Uterine smooth muscle cell (primary cell): ENCODE measurements at places on chromosomes 7 and 10. TPM values are rescaled to one million over a fixed set of nuclear protein-coding genes. Genes with fewer than 3 reads are reported as not detected.

FAM25G gene
- total RNA-seq: not detected in 2 replicates

UTF1 gene
- 0.12 TPM in 1 of 2 replicates, not detected in the other for total RNA-seq

ARID5B gene
- total RNA-seq: 49.0 and 54.4 TPM in 2 replicates

SMO gene
- 10.8 and 29.2 TPM in 2 replicates for total RNA-seq

ERV3-1 gene
- 4.8 and 7.0 TPM in 2 replicates for total RNA-seq

PTPN20 gene
- total RNA-seq: 0.77 and 1.2 TPM in 2 replicates

LRRD1 gene
- total RNA-seq: 0.11 TPM in 1 of 2 replicates, not detected in the other

UCN3 gene
- not detected in 2 replicates for total RNA-seq

C10orf67 gene
- total RNA-seq: 0.11 and 0.12 TPM in 2 replicates

CLRN3 gene
- total RNA-seq: not detected in 2 replicates

OR13A1 gene
- not detected in 2 replicates for total RNA-seq

ZMIZ1 gene
- total RNA-seq: 26.6 and 30.0 TPM in 2 replicates

IL15RA gene
- 3.2 and 6.2 TPM in 2 replicates for total RNA-seq

FAM171A1 gene
- 10.8 and 12.1 TPM in 2 replicates for total RNA-seq

ELAPOR2 gene
- 3.1 and 3.3 TPM in 2 replicates for total RNA-seq

FEZF1 gene
- not detected in 2 replicates for total RNA-seq

RNF148 gene
- 0.66 and 1.1 TPM in 2 replicates for total RNA-seq

BTBD16 gene
- total RNA-seq: not detected in 2 replicates

GPR26 gene
- total RNA-seq: not detected in 2 replicates

NRCAM gene
- total RNA-seq: 0.33 and 0.62 TPM in 2 replicates

GCK gene
- total RNA-seq: 0.55 and 0.62 TPM in 2 replicates

TMEM176A gene
- total RNA-seq: 0.22 TPM in 1 of 2 replicates, not detected in the other
